Mesothelial cell of epicardium (in vitro differentiated cells): ENCODE measurements at places on chromosomes 1 and 21.

DNA sequence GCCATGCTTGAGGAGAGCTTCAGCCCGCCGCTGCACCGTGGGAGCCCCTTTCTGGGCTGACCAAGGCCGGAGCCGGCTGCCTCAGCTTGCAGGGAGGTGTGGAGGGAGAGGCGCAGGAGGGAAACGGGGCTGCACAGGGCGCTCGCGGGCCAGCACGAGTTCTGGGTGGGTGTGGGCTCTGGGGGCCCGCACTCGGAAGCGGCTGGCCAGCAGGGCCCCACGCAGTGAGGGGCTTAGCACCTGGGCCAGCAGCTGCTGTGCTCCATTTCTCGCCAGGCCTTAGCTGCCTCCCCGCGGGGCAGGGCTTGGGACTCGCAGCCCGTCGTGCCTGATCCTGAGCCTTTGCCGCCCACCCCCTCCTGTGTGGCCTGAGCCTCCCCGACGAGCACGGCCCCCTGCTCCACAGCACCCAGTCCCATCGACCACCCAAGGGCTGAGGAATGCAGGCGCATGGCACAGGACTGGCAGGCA lies 1554.0 kb downstream of the KCNT2 start:
- H3K4me1 ChIP-seq = no peaks in the 10 kb centered on the region
- H3K36me3 ChIP-seq = no peaks in the 10 kb centered on the region
- H3K4me3 ChIP-seq = no peak overlapping the region

DNA sequence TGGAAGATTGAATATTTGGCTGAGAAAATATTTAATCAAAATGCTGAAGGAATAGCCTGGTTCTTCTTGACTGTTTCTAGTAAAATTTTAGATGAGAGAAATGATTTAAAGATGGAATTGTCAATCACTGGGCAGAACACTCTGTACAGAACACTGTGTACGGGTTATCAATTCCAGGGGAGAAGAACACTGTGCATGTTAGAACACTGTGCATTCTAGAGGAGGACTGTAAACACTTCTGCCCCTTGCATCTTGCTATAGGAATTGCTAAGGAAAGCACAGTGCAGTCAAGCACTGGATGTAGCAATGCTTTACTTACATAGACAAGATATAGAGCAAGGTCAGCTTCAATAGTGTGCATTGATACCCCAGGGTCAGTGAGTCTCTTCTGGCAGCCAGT lies 98.7 kb downstream of the RWDD3 start:
- H3K36me3 ChIP-seq = no peaks in the 10 kb centered on the region
- no peak for DNase-seq
- no peaks in the 10 kb centered on the region for H3K4me1 ChIP-seq
- no peak overlapping the region for H3K4me3 ChIP-seq
- H3K27ac ChIP-seq = no peak overlapping the region
- H3K27me3 ChIP-seq = peaks cover 11% of the 10 kb centered on the region

- H3K27me3 ChIP-seq = peaks cover 27% of the 10 kb centered on the region
- DNase-seq = no peak
- no peaks in the 10 kb centered on the region for H3K36me3 ChIP-seq
- no peak overlapping the region for H3K27ac ChIP-seq
- no peaks in the 10 kb centered on the region for H3K4me1 ChIP-seq
- H3K4me3 ChIP-seq = no peak overlapping the region
Observed at GRCh38 chr1:6105763-6106162, 60.1 kb downstream of the KCNAB2 start.

- peaks cover 9% of the 10 kb centered on the region for H3K4me1 ChIP-seq
- no peak overlapping the region for H3K27ac ChIP-seq
- DNase-seq = no peak
- H3K27me3 ChIP-seq = no peaks in the 10 kb centered on the region
- H3K36me3 ChIP-seq = peaks cover 25% of the 10 kb centered on the region
- no peak overlapping the region for H3K4me3 ChIP-seq
Observed at GRCh38 chr1:203063287-203063686, 22.5 kb downstream of the MYOG start.

DNA sequence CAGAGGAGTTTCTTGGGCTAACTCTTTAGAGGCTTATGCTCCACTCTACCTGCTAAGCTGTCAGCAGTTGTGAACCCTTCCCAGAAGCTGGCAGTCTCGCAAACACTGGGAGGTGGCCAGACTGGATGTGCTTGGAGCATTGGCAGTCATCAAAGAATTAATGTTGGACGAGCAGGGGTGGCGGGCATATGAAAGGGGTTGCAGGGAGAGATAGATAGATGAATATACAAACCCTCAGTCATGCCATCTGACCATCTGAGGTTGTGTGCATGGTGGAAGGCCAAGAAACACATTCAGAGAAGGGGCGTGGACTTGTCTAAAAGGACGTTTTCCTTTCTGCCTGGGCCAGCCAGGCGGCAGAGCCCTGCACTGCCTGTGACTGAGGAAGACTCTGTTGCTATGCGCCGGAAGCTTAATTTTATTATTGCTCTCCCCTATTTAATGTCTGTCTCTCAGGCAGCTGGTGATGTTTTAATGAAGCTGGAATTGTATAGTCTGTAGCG lies 164.4 kb downstream of the PBX1 start:
- no peaks in the 10 kb centered on the region for H3K27me3 ChIP-seq
- no peak for DNase-seq
- H3K4me3 ChIP-seq = no peak overlapping the region
- peak overlapping the region; percentile 75 for H3K27ac ChIP-seq
- H3K36me3 ChIP-seq = peaks cover 20% of the 10 kb centered on the region
- peaks cover 80% of the 10 kb centered on the region for H3K4me1 ChIP-seq
